ENCODE measurements at places on chromosomes 1 and 21. TPM values are rescaled to one million over a fixed set of nuclear protein-coding genes. Genes with fewer than 3 reads are reported as not detected.

Gene LAMC2
- 97.5 TPM for total RNA-seq

GRCh38 chr1:83919872-83920271 is 79.1 kb downstream of the TTLL7 start:
- no peak for DNase-seq

Gene UBL4B
- total RNA-seq, result not detected

Gene RNF186
- not detected for total RNA-seq

Measured in Caki2 (cell line).